ENCODE measurements at places on chromosomes 2 and 18.
A peak's percentile ranks its signal among the peaks of the same experiment; 100 is the strongest.

- DNase-seq: no peak
Observed at GRCh38 chr18:13281406-13281805, 62.8 kb downstream of the LDLRAD4 start.

- DNase-seq: no peak
Observed at GRCh38 chr18:52278191-52278590, 61.8 kb upstream of the DCC start.

DNA sequence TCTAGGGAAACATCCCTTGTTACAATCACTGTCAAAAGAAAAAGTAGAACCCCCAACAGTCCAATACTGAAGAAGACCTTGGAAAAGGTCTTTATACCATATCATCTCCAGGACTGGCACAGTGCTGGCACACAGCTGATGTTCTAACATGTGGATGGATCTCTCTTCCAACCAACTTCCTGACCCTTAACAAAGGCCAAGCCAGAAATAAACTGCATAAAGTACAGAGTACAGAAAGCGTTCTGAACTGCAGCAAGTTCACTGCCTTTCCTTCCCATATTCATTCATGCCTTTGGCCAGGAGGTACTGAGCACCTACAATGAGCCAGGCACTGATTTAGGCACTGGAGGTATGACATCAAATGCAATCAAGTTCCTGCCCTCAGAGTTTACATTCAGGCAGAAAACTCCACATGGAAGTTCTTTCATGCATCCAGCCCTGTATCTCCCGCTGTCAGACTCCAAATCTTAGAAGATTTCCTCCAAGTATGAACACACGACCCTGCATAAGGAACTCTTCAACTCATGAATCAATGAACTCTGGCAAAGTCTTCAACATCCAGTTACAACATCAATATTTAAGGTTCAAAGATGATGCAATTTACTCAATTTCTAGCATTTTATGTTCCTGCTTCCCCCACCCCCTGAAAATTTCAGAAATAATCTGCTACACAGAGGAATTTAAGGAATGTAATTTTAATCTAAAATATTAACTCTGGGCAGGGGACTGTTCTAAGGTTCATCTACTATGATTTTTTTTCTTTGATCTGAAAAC is 33.8 kb downstream of the ACVR1 start:
- no peak for DNase-seq

DNA sequence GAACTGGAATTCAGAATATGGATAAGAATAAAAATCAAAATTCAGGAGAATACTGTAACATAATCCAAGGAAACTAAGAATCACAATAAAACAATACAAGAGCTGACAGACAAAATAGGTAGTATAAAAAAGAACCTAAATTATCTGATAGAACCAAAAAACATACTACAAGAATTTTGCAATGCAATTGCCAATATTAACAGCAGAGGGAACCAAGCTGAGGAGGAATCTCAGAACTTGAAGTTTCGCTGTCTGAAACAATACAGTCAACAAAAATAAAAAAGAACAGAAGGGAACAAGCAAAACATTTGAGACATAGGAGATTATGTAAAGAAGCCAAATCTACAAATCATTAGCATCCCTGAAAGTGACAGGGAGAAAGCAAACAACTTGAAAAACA is 84.1 kb upstream of the GALNT13 start:
- no peak for DNase-seq

DNA sequence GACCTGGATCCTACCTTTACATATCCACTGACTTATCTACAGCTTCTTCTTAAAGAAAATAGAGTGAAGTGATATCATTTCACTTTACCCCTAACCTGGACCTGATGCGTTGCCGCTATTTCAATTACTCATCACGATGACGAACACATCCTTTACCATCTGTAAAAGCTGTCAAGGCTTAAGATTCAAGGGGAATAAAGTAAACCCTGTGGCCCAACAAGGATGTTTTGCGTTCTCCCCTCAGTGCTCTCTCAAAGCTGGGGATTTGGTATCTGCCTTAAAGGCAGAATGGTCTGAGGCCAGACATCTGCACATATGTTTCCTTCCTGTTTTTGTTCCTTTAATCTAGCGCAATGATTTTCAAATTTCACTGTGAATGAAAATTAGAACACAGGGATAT is 100.1 kb upstream of the KLF7 start:
- no peak for DNase-seq

- DNase-seq: no peak
Observed at GRCh38 chr18:10732990-10733389, 207.2 kb downstream of the NAPG start.

- peak; percentile 65 for DNase-seq
Observed at GRCh38 chr2:151029406-151030157, 232.1 kb downstream of the RBM43 start.

GRCh38 chr2:27828305-27828704 is 56.8 kb downstream of the MRPL33 start:
- DNase-seq: no peak

DNA sequence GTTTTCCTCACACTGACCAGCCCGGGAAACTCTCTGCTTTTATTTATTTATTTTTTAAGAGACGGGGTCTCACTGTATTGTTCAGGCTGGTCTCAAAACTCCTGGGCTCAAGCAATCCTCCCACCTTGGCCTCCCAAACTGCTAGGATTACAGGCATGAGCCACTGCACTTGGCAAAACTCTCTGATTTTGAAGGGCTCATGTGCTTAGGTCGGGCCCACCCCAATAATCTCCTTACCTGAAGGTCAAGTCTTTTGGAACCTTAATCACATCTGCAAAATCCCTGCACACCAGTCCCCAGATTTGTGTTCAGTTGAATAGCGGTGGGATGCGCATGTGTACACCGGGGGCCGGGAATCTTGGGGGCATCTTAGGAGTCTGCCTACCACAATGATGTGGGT is 7.7 kb upstream of the ECEL1 start:
- no peak for DNase-seq

DNA sequence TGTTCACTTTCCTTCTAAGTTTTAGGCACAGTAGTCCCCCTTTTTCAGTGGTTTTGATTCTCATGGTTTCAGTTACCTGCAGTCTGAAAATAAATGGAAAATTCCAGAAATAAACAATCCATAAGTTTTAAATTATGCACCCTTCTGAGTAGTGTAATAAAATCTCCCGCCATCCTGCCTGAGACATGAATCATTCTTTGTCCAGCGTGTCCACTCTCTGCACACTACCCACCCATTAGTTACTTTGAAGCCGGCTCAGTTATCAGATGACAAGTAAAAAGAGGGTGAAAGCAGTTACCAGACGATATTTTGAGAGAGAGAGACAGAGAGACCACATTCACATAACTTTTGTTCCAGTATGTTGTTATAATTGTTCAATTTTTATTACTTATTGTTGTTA is 400.5 kb downstream of the TMX3 start:
- peak; percentile 15 for DNase-seq

- DNase-seq: no peak
Observed at GRCh38 chr2:2828774-2829368, 497.8 kb upstream of the MYT1L start.

- no peak for DNase-seq
Observed at GRCh38 chr2:65053199-65053598, 3.0 kb upstream of the CEP68 start.

DNA sequence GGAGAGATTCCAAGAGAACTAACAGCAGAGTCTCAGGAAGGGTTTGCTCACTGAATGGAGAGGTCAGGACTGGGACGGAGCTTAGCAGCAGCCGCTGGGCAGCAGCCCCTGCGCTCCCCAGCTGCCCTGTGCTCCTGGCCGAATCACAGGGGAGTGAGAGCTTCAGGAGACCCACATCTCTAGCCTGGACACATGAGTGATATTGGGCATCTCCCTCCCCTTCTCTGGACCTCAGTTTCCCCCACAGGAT is 511 bp downstream of the MATN3 start:
- peak; percentile 14 for DNase-seq

- no peak for DNase-seq
Observed at GRCh38 chr2:197878792-197879191, 74.4 kb downstream of the PLCL1 start.
